ENCODE measurements at places on chromosomes 5 and 9.

DNA sequence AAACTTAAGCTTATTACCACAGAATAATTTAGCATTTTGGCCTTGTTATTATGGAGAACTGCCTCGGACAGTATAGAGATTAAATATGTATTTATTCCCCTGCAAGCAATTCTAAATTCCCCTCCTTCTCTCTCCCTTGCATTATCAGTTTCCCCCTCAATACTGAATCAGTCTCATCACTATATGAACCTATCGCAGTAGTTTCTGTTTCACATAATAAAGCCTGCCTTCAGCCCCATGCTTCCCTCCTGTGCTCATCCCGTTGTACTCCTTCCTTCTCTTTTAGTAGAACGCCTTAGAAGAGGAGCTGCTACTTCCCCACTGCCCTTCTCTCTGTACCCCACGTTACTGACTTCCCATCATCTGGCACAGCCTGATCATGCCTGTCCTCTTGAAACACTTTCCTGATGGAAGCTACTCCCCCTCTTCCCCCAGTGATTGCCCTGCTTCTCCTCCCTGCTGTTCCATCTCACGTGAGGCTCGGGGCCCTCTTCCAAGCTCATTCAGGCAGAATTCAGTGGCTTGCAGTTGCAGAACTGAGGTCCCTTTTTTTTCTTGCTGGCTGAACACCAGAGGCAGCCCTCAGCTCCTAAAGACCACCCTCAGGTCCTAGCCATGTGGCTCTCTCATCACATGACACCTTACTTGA, 93.4 kb downstream of the PPIC start:
- DNase-seq = no peak

DNA sequence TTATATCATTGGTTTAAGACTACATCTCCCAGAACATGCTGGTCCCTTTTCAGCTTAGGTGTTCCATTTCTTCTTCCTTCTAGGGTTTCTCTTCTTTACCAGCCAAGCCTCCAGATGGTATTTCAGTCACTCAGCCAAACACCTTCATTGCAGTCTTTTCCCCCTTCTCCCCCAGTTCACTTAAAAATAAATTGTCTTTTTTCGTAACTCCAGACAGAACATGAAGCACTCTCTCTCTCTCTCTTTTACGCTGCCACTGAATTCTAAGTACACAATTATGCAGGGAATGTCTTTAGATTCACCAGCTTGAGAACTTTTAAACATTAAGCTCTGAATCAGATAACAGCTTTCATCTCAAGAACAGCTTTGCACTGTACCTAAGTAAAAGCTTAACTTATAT, 419.7 kb upstream of the BRINP1 start:
- no peak for DNase-seq

GRCh38 chr9:97900103-97900737, 22.1 kb downstream of the TRMO start:
- DNase-seq = no peak

GRCh38 chr5:122673343-122673742, 101.5 kb upstream of the SNX2 start:
- no peak for DNase-seq

GRCh38 chr9:130426883-130427282, 17.9 kb upstream of the ASS1 start:
- peak; percentile 97 for DNase-seq

- DNase-seq = no peak
These were observed 59.0 kb downstream of the TLE4 start for GRCh38 chr9:79630521-79631403.

- no peak for DNase-seq
These were observed 59.1 kb downstream of the SECISBP2 start for GRCh38 chr9:89377411-89377810.

GRCh38 chr5:124936626-124936933, 190.1 kb upstream of the ZNF608 start:
- no peak for DNase-seq

Measured in LHCN-M2 (cell line).